Calu3 (cell line): ENCODE measurements at places on chromosomes 16 and 17. TPM values are rescaled to one million over a fixed set of nuclear protein-coding genes. Genes with fewer than 3 reads are reported as not detected.

DNA sequence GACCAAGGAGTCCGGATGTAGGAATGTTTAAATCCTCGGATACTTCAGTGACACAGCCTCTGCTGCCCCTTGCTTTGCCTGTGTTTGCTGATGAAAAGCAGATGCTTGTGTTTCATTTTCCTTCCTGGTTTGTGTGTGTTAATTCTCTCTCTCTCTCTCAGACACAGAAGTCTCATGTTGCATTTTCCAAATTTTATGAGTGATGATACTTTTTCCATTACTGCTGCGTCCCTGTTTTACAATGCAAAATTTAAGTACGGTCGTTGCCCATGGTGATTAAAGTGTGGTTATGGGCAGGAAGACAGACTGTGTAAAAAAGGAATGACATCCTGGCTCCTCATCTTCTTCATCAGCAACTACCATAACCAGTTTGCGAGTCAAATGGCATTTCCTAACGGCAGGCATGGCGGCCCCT lies 5.7 kb downstream of the RMI2 start:
- peaks cover 35% of the 10 kb centered on the region for H3K4me1 ChIP-seq
- no peak overlapping the region for H3K4me3 ChIP-seq
- no peak for DNase-seq
- no peaks in the 10 kb centered on the region for H3K27me3 ChIP-seq
- H3K27ac ChIP-seq, result no peak overlapping the region
- peaks cover 19% of the 10 kb centered on the region for H3K36me3 ChIP-seq

GRCh38 chr17:79074649-79075445 lies at the start of gene ENGASE:
TSS of gene ENGASE (plus strand) at chr17:79074824. CDS start at chr17:79074945, 121 bp downstream.
- peaks cover 10% of the 10 kb centered on the region for H3K4me1 ChIP-seq
- peaks cover 7% of the 10 kb centered on the region for H3K27me3 ChIP-seq
- peak within 1 kb of the TSS; percentile 87 for H3K4me3 ChIP-seq

The PDK2 gene
- total RNA-seq, result 29.5 and 39.1 TPM in 2 replicates

The ANKFN1 gene
- not detected in 2 replicates for total RNA-seq

The SPSB3 gene
- total RNA-seq, result 44.3 and 45.2 TPM in 2 replicates

DNA sequence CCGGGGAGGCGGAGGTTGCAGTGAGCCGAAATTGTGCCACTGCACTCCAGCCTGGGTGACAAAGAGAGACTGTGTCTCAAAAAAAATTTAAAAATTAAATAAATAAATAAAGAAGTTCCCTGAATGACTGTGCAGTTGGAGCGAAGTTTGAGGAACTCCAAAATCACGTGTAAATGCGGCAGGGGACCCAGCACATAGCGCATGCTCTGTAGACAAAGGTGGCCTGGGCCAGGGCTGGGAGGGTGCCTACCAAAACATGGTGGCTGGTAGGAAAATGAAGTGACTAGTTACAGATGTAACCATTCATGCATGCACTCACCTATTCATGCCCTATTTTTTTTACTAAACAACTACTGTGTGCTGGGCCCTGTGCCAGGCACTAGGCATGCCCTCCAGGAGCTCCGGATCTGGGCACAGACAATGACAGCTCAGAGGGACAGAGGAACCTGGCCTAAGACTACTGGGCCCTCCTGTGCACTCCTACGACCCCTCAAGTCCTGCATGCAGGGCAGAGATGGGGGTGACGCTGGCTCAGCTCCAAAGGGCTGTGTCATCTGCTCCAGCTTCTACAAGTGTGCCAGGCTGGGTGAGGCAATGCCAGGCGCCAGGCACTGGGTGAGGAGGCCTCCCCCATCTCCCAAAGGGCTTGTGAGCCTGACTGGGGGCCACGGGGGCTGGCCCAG lies 65.3 kb downstream of the RMI2 start:
- no peak for DNase-seq
- no peaks in the 10 kb centered on the region for H3K4me1 ChIP-seq
- no peak overlapping the region for H3K4me3 ChIP-seq
- H3K36me3 ChIP-seq, result no peaks in the 10 kb centered on the region
- H3K27me3 ChIP-seq, result peaks cover 4% of the 10 kb centered on the region

The ENPP7 gene
- not detected in 2 replicates for total RNA-seq

- H3K27me3 ChIP-seq, result no peaks in the 10 kb centered on the region
- H3K27ac ChIP-seq, result peak overlapping the region; percentile 28
- H3K36me3 ChIP-seq, result peaks cover 30% of the 10 kb centered on the region
- H3K4me3 ChIP-seq, result no peak overlapping the region
- DNase-seq, result no peak
Measured at GRCh38 chr16:81515281-81515680, 70.7 kb downstream of the CMIP start.

DNA sequence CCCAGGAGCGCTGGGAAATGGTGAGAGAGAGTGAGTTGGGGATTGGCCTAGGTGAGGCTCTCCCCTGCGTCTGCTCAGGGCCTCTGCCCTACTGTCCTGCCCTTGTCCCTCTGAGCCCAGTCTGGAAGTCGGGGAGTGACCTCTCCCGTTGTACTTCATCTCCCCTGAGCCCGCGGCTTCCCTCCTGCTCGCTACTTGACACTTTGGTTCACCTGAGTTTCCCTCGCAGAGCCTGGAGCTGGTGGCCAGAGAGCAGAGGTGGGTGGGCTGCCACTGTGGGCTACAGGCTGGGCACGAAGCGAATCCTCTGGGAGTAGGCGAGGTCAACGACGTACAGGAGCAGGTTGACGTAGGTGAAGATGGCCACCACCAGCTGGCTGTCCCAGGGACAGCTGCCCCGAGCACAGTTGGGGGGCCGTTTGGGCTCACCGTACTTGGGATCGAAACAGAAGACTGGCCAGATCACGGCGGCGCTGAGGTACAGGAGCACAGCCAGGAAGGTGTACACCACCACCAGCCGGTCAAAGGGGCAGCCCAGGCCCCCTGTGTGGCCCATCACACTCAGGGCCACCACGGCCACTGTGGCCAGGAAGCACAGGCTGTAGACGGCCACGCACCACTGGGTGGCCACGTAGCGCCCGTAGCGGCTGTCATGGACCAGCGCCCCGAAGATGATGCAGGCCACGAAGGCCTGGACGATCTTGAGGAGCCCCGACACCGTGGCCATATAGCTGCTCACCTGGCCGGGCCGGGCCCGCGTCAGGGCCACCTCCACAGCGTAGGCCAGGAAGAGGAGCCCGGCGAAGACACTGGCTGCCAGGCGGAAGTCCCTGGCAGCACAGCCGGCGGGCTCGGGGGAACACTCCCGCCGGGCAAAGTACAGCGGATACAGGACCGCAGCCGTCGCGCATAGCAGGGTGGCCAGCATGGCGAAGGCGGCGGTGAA lies 3.7 kb upstream of the PYCR1 start:
- DNase-seq, result no peak
- no peak overlapping the region for H3K4me3 ChIP-seq
- no peak overlapping the region for H3K27ac ChIP-seq
- peaks cover 26% of the 10 kb centered on the region for H3K36me3 ChIP-seq
- H3K4me1 ChIP-seq, result peaks cover 12% of the 10 kb centered on the region

GRCh38 chr17:2850991-2851390 lies 54.8 kb downstream of the RAP1GAP2 start:
- H3K27me3 ChIP-seq, result no peaks in the 10 kb centered on the region
- no peak overlapping the region for H3K4me3 ChIP-seq
- no peaks in the 10 kb centered on the region for H3K4me1 ChIP-seq
- no peak overlapping the region for H3K27ac ChIP-seq
- DNase-seq, result no peak

DNA sequence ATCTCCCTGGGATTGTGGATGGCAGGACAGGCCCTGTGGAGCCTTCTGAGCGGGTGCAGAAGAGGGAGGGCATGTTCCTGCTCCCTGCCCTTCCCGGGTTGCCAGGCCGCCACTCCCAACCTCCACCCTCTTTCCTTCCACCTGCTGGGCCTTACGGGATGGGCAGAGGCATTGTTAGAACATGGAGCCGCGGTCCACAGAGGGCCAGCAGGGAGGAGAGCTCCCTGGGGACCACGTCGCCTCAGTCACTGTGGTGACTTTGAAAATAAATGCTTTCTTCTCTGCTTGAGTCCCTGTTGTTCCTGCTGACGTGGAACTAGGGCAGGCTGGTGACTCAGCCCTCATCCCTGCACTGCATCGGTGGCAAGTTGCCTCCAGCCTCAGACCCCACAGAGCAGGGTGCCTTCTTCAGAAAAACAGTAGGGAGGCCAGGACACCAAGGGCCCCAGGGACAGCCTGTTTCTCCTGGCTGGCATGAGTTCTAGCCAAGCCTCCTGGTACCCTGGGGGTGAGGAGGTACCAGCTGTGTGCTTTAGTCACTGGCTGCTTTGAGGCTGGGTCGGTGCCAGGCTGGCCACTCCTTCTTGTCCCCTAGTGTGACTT lies 224.9 kb downstream of the SEC14L1 start:
- peak overlapping the region; percentile 35 for H3K4me3 ChIP-seq
- peaks cover 81% of the 10 kb centered on the region for H3K4me1 ChIP-seq
- peak overlapping the region; percentile 74 for H3K27ac ChIP-seq

The CD300E gene
- total RNA-seq, result not detected in 2 replicates

DNA sequence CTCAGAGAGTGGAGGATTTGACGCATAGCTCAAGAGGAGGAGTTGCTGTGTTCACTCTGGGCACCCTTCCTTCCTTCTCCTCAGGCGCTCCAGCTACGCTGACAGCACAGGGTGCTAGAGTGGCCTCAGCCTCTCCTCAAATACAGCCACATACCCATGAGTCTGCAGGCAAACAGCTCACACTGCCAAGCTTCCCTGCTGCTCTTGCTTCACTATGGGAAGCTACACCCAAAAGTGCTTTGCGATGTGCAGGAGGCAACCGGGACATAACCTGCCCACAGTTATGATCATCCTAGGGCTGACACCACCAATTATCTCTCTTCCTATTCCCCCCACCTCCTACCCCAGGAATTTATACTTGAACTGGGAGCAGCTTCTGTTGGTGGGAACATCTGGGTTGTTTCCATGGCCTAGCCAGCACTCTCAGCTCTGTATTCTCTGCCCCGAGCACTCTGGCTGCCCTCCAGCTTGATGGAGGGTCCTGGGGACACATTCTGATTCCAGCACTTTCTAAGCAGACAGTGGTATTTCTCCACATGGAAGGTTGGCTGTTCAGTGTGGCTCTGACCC lies 40.3 kb upstream of the SREBF1 start:
- H3K27ac ChIP-seq, result no peak overlapping the region
- H3K27me3 ChIP-seq, result no peaks in the 10 kb centered on the region
- H3K4me1 ChIP-seq, result no peaks in the 10 kb centered on the region
- H3K4me3 ChIP-seq, result no peak overlapping the region
- DNase-seq, result no peak
- H3K36me3 ChIP-seq, result no peaks in the 10 kb centered on the region

- H3K27ac ChIP-seq, result no peak overlapping the region
- no peaks in the 10 kb centered on the region for H3K27me3 ChIP-seq
- H3K4me1 ChIP-seq, result no peaks in the 10 kb centered on the region
Measured at GRCh38 chr16:61544165-61544564, 492.1 kb downstream of the CDH8 start.

- H3K27ac ChIP-seq, result no peak within 1 kb of the TSS
- no peak for DNase-seq
- no peaks in the 10 kb centered on the region for H3K4me1 ChIP-seq
Measured at GRCh38 chr17:43661699-43662412, at the start of gene MEOX1. TSS of gene MEOX1 (minus strand) at chr17:43661922. CDS start at chr17:43661534, 388 bp downstream.

- H3K36me3 ChIP-seq, result peaks cover 41% of the 10 kb centered on the region
- H3K4me3 ChIP-seq, result peak overlapping the region; percentile 37
- H3K27ac ChIP-seq, result peak overlapping the region; percentile 81
- DNase-seq, result peak; percentile 87
- H3K4me1 ChIP-seq, result peaks cover 39% of the 10 kb centered on the region
Measured at GRCh38 chr17:77394540-77395295, 253.9 kb downstream of the SEC14L1 start.

DNA sequence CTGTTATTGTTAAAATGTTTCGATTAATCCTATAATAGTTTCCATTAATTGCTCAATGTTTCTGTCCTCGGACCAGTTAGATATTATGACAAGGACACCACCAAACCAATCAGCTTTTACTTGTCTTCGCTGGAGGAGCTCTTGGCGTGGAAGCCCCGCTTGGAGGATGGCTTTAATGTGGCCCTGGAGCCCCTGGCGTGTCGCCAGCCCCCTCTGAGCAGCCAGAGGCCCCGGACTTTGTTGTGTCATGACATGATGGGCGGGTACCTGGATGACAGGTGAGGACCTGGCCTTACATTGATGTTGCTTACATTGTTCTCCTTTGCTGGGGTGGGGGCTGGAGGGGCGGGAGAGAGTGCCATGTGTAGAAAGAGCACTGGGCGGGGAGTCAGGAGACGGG lies 3.0 kb downstream of the ENGASE start:
- no peak for DNase-seq
- H3K36me3 ChIP-seq, result peaks cover 43% of the 10 kb centered on the region
- H3K27me3 ChIP-seq, result no peaks in the 10 kb centered on the region

DNA sequence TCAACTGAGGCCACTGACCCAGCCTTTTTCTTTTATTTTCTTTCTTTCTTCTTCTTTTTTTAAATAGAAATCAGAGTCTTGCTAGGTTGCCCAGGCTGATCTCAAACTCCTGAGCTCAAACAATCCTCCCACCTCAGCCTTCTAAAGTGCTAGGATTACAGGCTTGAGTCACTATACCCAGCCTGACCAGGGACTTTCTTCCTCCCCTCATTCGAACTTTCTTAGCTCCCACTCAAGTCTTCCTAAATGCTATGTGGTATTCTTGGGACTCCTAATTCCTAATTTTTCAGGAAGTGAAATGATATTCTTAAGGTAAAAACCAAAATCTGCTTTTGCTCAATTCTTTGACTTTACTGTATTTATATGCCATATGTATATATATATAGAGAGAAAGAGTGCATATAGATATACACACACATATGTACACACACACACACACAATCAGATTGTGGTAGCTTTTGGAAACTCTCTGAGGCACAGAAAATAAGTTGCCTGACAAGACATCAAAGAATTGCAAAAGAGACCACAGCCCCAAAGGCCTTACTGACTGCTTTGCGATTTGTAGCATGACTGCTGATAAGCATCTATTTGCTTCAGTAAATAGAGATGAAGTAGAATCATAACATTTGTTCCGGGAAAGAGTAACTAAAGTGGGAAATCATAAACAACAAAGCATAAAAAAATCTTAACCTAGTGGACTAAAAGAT lies 9.5 kb upstream of the AMZ2 start:
- DNase-seq, result no peak
- no peaks in the 10 kb centered on the region for H3K36me3 ChIP-seq
- H3K4me3 ChIP-seq, result no peak overlapping the region
- no peaks in the 10 kb centered on the region for H3K4me1 ChIP-seq
- H3K27me3 ChIP-seq, result peaks cover 15% of the 10 kb centered on the region

- H3K4me3 ChIP-seq, result no peak overlapping the region
- H3K4me1 ChIP-seq, result peaks cover 8% of the 10 kb centered on the region
- no peaks in the 10 kb centered on the region for H3K27me3 ChIP-seq
- H3K27ac ChIP-seq, result no peak overlapping the region
- DNase-seq, result no peak
Measured at GRCh38 chr16:31029272-31029671, 4.1 kb upstream of the STX4 start.

The CDH11 gene
- total RNA-seq, result not detected in 2 replicates

GRCh38 chr17:75540923-75541503 lies 15.5 kb downstream of the LLGL2 start:
- no peak for DNase-seq
- no peaks in the 10 kb centered on the region for H3K27me3 ChIP-seq
- H3K4me3 ChIP-seq, result no peak overlapping the region
- H3K36me3 ChIP-seq, result peaks cover 63% of the 10 kb centered on the region
- no peak overlapping the region for H3K27ac ChIP-seq
